ENCODE measurements at places on chromosomes 3 and 15.
A peak's percentile ranks its signal among the peaks of the same experiment; 100 is the strongest.

- no peak for DNase-seq
These were observed 39.9 kb downstream of the PPCDC start for GRCh38 chr15:75063338-75063737.

DNA sequence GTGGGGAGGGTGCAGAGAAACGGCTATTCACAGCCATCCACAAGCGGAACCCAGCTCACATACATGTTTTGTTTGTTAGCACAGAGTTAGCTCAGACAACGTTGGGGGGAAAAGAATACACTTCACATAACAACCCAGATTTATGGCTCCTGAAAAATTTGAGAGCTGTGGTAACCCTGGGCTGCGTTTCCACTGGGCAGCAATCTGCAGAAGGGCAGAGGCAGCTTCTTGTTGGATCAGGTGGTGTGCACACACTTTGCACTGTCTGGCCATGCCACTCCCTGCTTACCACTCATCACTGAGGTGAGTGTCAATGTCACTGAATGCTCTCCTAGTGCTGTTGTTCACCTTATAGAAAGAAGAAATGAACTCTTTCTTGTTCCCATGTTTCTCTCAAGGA lies 299.8 kb upstream of the SOX14 start:
- no peak for DNase-seq

- no peak for DNase-seq
These were observed 53.4 kb downstream of the DUT start for GRCh38 chr15:48384616-48385015.

- no peak for DNase-seq
These were observed 83.3 kb upstream of the KCNH8 start for GRCh38 chr3:19065027-19065426.

DNA sequence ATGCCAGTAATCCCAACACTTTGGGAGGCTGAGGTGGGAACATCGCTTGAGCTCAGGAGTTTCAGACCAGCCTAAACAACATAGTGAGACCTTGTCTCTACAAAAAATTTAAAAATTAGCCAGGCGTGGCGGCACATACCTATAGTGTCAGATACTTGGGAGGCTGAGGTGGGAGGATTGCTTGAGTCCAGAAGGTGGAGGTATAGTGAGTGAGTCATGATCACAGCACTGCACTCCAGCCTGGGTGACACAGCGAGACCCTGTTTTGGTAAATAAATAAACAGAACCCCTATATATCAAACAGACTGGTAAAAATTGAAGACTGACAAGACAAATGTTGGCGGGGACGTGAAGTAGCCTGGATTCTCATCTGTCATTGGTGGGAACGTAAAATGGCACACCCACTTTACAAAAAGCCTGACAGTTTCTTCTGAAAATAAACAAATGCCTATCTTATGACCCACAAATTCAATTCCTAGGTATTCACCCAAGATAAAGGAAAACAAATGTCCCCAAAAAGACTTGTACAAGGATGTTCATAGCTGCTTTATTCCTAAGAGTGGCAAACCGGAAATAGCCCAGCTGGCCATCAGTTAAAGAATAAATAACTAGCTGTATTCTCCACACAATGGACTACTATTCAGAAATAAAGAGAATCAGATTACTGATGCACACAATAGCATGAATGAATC lies 47.0 kb upstream of the GK5 start:
- no peak for DNase-seq

GRCh38 chr3:64884536-64884935 lies 196.7 kb upstream of the ADAMTS9 start:
- DNase-seq: no peak

- no peak for DNase-seq
These were observed 113.3 kb downstream of the ANP32A start for GRCh38 chr15:68707386-68707785.

DNA sequence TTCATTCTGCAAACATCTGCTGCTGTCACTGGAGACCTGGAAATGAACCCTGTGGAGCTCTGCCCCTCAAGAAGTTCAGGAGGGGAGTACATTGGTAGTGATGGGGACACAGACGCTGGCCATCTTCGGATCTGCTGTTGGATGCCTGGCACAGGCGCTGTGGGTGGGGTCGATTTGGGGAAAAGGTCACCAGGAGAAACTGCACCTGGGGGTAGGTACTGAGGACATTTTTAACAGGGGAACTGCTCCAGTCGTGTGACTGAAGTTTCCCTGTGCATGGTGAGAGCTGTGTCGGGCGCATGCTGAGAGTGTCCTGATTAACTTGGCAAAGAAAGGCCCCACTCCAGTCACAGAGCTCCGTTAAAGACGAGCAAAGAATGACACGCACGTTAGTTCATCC lies 3.4 kb downstream of the UROC1 start:
- DNase-seq: no peak

- DNase-seq: no peak
These were observed 55.4 kb upstream of the KLF13 start for GRCh38 chr15:31271224-31271635.

- DNase-seq: no peak
These were observed 45.2 kb upstream of the SEC61A1 start for GRCh38 chr3:128007033-128007424.

DNA sequence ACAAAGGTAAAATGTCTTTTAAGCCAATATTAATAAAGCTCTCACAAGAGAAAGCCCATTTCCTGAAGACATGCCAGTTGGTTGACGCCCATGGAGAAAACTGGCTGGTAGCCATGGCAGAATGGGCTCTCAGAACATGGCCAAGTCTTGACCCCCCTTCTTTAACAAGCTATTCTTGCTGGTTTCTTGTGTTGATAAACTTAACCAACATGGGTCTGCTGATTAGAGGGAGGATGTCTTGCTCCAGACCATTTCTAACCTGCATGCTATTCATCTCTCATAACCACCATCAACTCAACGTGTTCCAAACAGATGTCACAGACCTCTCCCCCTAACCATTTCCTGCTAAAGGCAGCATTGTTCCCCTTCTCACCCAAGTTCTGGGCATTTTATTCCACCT lies 25.7 kb downstream of the NTRK3 start:
- no peak for DNase-seq

DNA sequence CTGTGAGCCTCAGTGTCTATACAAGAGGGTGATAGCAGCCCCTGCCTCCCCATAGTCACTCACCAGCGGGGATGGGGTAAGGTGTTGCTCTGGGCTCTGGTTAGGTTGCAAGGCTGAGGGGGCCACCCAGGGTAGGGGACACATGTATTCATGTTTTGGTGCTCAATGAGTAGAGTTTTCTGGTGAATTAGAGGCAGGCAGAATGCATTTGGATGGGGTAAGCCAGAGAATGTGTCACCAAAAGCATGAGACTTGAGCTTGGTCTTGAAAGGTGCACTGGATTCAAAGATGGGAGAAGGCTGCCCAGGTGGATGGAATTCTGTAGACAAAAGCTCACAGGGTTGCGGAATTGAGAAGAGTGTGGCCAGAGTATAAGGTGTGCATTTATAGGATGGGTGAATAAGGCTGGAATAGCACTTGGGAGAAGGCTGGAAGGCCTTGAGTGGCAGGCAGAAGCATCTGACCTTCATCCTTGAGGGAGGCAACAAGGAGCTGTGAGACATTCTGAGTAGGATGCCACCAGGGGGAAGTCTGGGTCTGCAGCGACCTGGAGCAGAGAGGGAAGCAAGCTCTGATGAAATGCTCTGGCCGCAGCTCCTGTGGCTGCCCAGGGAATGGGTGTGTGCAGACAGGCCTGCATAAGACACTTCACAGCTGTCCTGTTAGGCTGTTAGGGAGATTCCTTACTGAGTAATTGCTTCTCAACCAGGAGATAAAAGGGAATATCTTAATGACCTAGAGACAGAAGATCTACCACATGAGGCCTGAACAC lies 149.6 kb downstream of the CHDH start:
- DNase-seq: no peak

DNA sequence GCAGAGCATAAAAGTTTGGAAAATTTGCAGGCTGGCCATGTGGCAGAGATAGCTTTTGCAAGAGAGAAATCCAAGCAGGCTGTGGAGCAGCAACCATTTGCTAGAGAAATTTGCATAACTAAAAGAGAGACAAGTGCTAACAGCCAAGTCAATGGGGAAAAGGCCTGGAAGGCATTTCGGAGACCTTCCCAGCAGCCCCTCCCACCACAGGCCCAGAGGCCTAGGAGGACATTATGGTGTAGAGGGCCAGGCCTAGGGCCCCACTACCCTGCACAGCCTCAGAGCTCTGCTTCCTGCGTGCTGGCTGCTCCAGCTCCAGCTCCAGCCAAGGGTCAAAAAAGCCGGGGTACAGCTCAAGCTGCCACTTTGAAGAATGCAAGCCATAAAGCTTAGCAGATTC lies 82.7 kb downstream of the MYO5A start:
- no peak for DNase-seq

DNA sequence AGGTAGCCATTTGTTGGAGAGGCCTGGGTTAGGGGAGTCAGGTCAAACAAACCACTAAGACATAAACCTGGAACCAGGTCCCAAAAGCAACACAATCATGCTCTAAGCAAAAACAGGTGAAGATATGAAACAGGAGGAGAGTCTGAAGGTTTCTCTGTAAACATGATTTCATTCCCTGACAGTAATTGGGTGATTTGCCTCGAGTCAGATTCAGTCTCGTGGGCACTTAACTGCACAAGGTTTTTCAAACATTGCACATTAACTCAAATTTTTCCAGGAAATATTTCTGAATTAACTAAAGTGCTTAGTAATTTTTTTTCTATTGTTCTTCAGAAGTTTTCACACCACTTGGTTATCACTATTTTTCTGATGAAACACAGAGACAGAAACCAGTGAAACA lies 27.8 kb downstream of the RORA start:
- DNase-seq: no peak

DNA sequence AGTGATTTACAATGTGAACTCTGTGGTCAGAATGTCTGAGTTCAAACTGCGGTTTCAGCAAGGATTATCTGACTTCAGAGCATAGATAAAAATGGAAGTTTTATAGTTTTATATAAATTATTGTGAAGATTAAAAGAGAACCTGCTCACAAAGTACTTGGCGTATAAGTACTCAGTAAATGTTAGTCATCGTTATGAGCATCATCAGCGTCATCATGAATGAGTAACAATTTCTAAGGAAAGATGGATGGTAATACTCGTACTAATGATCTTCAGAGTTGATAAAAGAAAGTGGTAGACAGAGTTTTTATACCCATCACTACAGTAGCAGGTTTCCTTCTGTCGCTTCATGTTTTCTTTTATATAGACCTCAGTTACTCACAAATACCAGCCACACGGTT lies 341.8 kb downstream of the RAP2B start:
- DNase-seq: no peak

GRCh38 chr3:161150001-161150525 lies 44.9 kb upstream of the B3GALNT1 start:
- DNase-seq: no peak

DNA sequence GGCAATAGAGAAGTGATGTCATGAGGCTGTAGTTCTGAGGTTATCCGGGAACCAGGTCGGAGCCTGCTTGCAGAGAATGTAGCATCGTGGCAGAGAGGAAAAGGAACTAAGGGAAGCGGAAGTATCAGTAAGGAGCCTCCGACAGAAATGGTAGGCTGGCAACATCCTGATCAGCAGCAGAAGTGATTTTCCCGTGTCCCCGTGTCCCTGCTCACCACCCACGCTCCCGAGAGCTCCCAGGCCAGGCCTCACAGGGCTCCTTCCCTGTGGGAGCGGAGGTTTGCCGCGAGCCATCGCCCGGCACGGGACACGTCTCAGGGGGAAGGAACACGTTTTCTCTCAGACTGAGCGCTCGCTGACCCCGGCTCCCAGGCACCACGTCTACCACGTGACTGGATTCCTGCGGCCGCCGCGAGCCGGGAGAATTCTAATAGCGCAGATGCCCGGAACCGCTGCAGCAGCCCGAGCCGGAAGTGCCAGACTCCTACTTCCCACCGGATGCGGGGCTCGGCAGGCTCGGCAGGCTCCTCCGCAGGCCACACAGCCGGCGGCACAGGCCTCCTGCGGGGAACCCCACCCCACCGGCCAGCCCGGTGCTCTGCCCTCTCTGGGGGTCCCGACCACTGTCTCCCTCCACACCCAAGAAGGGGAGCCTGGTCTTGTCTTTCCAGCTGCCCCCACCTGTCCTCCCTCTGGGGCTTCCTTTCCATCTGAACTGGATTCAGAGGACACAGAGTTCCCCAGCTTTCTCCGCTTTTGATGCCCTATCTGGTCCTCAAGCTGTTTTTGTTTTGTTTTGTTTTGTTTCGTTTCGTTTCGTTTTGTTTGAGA lies 99.3 kb downstream of the BDH1 start:
- peak; percentile 55 for DNase-seq

DNA sequence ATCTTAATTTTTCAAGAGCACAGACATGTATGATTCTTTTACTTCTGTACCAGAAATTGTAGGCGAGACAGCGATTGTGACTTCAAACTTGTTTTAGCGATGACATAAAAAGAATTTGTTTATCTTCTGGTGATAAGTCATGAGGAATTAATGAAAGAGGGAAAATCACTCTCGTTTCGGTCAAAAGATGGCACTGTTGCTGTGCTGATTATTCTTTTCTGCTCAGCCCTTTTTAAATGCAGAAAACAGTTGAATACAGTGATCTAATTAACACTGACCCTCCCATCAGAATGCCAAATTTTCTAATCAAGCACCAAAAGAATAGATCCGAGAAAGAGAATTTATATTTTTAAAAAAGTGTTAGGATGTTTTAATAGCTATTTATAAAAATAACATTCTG lies 52.6 kb downstream of the NSUN3 start:
- no peak for DNase-seq

DNA sequence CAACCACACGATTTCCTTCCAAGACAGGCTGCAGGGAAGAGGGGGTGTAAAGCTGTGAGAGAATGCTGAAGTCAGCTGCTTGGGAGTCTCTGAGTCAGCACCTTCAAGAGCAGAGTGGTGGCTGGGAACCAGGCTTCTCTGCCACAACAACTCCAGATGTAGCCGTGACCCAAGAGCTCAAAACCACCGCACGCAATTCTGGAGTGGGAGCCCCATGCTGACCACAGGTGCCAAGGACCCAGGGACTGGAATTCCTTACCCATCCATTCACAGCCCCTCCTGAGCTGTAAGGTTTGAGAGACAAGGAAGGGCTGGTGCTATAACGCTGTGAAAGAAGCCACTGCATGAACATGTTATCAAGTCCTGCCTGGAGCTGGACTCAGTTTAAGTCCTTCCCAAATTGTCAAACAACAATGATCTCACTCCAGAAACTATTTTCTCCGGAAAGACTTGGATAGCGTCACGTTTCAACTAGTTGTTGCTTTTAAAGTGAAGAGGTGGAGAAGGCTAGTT lies 61.4 kb downstream of the UMPS start:
- no peak for DNase-seq

DNA sequence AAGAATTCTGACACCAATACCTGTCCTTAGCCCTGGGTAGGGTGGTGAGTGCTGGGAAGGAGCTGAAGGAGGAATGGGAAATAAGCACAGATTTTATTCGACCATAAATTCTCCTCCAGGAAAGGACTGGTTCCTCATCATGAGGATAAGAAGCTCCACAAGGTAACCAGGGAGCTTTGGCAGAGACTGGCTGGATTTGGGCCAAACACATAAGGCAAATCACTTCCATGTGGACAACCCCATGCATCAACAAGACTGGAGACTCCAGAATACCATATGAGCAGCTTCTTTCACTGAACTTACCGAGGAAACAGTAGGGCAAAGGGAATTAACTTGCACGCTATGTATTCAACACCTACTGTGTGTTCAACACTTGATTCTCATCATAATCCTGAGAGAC lies 312.5 kb downstream of the NTRK3 start:
- no peak for DNase-seq

GRCh38 chr15:74234598-74234875 lies 1.6 kb upstream of the CCDC33 start:
- DNase-seq: no peak

Measured in activated naive CD4-positive, alpha-beta T cell treated with Interleukin-2 at 50 U/mL for 16 hours (primary cell).